ENCODE measurements at places on chromosomes 5 and 9.

DNA sequence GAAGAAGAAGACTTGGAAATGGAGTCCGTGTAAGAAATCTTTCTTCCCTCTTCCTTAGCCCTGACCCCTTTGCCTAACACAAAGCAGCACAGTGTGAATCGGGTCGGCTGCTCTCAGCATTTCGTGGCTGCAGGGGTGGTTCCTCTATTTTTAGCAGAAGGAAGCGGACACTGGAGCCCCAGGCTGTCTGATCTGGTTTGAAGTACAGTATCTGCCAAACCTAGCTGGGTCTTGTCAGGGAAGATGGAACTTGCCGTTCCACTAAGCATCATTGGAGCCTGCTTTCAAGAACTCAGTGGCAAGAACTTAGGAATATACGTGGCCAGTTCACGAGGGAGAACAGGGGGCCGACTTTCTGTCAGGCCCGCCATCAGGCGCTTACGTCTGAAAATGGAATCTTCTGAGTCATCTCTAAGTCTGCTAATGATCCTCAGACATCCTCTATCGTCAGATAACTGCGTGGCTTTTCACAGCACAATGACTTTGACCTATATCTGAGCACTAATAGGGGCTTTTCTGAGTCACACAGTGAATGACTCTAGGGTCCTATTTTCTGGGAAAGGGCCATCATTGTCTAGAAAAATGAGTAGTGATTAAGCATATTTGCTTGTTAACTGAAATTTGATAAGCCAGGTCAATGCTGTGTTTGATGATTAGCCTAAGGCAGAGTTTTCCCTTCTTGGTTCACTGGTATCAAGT, 43.3 kb upstream of the NCS1 start:
- peak; percentile 23 for DNase-seq

DNA sequence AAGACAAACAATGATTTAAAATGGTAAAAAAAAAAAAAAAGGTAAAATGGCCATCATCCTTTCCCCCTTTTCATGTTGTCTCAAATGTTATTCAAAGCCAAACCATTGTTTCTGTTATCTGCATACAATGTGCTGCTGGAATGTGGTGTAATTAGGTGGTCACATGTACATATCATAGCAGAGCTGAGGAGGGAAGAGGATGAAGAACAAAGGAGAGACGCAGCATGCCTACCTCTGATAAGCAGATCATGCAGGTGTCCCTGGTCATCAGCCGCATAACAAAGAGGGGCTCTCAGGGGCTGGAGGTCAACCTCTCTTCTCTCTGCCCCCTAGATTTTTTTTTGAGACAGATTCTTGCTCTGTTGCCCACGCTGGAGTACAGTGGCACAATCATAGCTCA, 141.0 kb downstream of the CARTPT start:
- no peak for DNase-seq

DNA sequence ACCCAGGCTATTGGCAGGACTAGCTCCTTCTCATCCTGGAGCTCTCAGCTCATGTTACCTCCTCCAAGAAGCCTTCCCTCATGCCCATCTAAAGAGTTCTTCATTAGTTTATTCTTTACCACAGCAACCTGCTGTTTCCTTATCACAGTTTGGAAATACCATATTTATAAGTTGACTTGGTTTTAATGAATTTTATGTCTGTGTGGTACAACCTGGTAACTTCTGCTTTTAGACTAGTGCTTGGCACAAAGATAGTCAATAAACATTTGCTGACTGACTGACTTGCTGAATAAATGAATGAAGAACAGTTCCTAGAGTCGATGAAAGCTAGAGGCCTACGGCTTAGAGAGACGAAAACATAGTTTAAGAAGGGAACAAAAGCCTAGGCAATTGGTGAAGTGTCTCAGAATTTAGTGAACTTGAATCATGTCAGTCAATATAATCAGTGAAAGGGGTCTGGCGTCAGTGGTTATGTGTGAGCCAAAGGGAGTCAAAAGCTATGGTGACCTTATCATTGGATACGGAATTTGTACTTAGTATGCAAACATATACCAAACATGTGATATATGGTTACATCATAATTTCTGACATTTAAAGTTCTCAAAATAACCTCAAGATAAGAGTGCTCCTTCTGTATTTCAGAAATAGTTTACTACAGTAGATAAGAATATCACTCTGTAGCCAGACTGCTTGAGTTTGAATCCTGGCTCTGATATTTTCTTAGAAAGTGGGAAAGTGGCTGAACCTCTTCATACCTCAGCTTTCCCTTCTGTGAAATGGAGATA, 239.5 kb downstream of the MCTP1 start:
- DNase-seq: no peak

GRCh38 chr5:68446070-68446357, 230.5 kb downstream of the PIK3R1 start:
- DNase-seq: no peak

DNA sequence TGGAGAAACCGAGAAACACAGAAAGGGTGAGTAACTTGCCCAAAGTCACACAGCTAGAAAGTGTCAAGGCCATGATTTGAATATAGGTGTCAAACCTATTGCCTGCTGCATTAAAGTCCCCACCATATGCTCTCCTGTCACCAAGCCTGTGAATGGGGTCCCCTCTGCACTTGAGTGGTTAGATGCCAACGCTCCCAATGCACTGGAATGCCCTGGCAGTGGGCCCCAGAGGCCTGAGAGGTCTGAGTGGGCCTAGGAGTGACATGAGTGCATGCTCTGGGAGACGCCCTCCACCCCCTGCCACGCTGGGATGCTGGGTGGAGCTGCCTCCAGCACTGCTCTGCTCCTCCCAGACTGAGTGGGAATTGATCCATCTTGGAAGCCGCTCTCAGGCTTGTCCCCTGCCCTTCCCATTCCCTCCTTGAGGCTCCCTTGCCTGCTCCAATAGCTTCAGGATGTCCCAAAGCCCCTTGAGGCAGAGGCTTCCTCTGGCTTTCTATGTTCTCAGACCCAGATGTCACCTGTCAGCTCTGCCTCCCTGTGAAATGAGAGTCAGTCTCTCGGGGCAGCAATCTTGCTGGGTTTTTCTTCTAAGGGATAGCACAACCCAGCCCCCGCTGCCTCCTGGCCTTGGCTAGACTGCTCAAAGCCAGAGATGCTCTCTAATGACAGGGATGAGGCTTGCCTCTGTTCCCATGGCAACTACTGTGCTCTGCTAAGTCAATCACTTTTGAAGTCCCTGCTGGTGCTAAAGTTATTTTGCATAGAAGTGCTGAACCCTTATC, 6.6 kb upstream of the ARSI start:
- no peak for DNase-seq

DNA sequence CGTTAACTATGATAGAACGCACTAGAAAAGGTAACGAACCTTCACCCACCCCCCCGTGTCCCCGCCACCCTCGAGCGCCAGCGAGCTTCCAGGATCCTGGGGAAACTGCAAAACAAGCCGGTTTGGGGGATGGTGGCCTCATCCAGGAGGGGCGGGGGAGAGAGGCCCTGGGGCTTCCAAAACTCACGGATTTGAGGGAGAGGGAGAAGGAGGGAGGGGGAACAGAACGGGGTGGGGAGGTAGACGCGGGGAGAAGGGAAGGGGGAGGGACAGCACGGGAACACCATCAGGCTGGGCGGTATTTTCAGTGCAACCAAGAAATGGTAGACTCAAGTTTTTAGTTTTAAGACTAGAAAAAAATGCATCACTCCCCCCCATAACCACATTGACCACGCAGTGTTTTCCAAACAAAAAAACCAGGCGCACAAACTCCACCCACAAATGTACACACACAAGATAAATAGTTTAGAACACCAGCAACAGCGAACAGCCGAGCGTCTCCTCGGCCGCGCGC, 1.4 kb downstream of the NRARP start:
- DNase-seq: no peak

DNA sequence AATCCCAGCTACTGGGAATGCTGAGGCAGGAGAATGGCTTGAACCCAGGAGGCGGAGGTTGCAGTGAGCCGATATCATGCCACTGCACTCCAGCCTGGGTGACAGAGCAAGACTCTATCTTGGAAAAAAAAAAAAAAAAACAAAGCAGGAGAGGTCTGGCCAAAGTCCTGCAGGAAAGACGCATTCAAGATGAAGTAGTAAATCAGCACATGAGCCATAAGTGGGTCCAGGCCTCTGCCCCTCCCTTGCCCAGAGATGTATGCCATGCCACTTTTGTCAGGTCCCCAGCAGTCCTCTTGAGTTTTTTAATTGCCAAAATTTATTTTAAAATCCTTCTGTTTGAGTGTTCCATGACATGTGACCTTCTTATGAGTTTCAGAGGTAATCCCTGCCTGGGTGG, 8.5 kb upstream of the PHF19 start:
- DNase-seq: no peak

- DNase-seq: no peak
Measured at GRCh38 chr5:79423296-79423695, 90.6 kb downstream of the HOMER1 start.

DNA sequence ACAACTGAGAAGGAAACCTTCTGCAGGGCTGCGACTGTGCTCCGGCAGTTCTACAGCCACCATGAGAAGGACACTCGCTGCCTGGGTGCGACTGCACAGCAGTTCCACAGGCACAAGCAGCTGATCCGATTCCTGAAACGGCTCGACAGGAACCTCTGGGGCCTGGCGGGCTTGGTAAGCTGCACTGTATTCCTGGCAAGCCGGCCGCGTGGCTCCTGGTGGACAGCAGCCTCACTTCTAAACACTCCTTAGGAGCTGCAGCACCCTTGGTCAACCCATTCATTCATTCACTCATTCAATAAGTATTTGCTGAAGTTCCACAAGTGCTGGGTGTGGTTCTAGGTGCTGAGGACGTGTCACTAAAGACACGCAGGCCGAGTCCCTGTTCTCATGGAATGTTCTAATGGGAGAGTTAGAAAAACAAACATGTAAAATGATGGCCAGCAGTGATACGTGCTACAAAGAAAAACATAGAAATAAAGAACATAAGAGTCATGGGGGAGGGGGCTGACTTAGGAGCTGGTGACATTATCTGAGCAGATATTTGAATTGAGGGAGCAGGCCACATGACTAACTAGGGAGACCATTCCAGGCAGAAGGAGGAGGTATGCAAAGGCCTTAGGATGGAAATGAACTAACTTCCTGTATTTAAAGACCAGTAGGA, 6.1 kb downstream of the IL4 start:
- no peak for DNase-seq

- no peak for DNase-seq
Measured at GRCh38 chr9:75175395-75175794, 87.1 kb downstream of the OSTF1 start.

- no peak for DNase-seq
Measured at GRCh38 chr5:14821100-14821845, 50.3 kb downstream of the ANKH start.

DNA sequence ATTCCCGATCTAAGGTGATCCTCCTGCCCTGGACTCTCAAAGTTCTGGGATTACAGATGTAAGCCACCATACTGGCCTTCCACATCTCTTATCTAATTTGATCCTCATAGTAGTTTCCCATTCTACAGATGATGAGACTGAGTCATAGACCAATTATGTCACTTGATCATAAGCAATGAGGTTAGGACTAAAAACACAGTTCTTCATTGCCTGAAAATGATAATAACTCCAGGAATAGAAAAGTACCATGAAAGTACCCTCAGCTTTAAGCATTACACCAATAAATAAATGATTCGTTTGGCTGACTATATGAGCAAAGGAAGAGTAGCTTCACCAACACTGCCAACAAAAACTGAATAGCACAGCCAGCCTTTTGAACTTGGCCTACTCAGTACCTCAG, 389.5 kb downstream of the ACTL7B start:
- DNase-seq: no peak

- no peak for DNase-seq
Measured at GRCh38 chr5:139381837-139382761, 998 bp downstream of the SLC23A1 start.
